Psoas muscle (tissue), 8 donors: ENCODE measurements at places on chromosomes 5 and 9. TPM values are rescaled to one million over a fixed set of nuclear protein-coding genes. Genes with fewer than 3 reads are reported as not detected.

- H3K27ac ChIP-seq: no peak overlapping the region
- no peaks in the 10 kb centered on the region for H3K36me3 ChIP-seq
- no peak overlapping the region for H3K4me3 ChIP-seq
- DNase-seq: no peak
Observed at GRCh38 chr9:75903785-75904360, 13.4 kb downstream of the PCSK5 start.

- no peak for DNase-seq
- no peaks in the 10 kb centered on the region for H3K27me3 ChIP-seq
Observed at GRCh38 chr5:83589786-83590185, 118.2 kb downstream of the VCAN start.

- no peak overlapping the region for H3K4me3 ChIP-seq
- H3K36me3 ChIP-seq: peaks cover 51% of the 10 kb centered on the region
- no peaks in the 10 kb centered on the region for H3K27me3 ChIP-seq
- peak; percentile 54 for DNase-seq
Observed at GRCh38 chr9:20989923-20990341, 41.5 kb downstream of the HACD4 start.

DNA sequence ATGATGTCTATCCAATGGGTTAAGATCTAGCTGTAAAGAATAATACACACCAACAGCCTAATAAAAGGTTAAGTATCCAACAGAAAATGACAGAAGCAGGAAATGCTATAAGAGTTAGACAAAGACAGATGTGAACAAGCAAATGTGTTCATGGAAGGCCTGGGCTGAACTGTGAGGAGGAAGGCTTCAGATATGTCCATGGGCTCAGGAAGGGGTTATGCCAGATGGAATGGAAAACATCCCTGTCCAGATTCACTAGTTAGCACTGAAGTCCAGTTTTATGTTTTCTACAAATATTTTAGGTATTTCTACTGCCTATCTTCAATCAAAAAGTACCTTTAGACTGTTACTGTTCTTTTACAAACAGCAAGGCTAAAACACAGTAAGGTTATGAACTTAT lies 27.1 kb downstream of the ERAP1 start:
- H3K27me3 ChIP-seq: no peaks in the 10 kb centered on the region
- H3K36me3 ChIP-seq: peaks cover 97% of the 10 kb centered on the region
- peak overlapping the region; percentile 8 for H3K27ac ChIP-seq
- no peak overlapping the region for H3K4me3 ChIP-seq
- peaks cover 6% of the 10 kb centered on the region for H3K4me1 ChIP-seq

- H3K4me1 ChIP-seq: no peaks in the 10 kb centered on the region
- no peaks in the 10 kb centered on the region for H3K27me3 ChIP-seq
Observed at GRCh38 chr9:26612211-26612610, 280.4 kb downstream of the CAAP1 start.

GRCh38 chr5:75961818-75962217 lies 121.4 kb upstream of the SV2C start:
- no peak overlapping the region for H3K4me3 ChIP-seq
- DNase-seq: no peak
- no peaks in the 10 kb centered on the region for H3K4me1 ChIP-seq
- no peaks in the 10 kb centered on the region for H3K27me3 ChIP-seq
- H3K27ac ChIP-seq: no peak overlapping the region
- no peaks in the 10 kb centered on the region for H3K36me3 ChIP-seq

Gene LCN9
- not detected for total RNA-seq

GRCh38 chr5:123696921-123697341 lies 185.0 kb downstream of the CSNK1G3 start:
- H3K4me3 ChIP-seq: no peak overlapping the region

Gene GFI1B
- total RNA-seq: not detected

- H3K4me3 ChIP-seq: peak within 1 kb of the TSS; percentile 99
- peaks cover 11% of the 10 kb centered on the region for H3K4me1 ChIP-seq
- DNase-seq: no peak
- H3K27ac ChIP-seq: no peak within 1 kb of the TSS
- H3K36me3 ChIP-seq: peaks cover 11% of the 10 kb centered on the region
Observed at GRCh38 chr9:120926397-120926928, at the start of gene TRAF1. TRAF1 (minus strand) TSS chr9:120926796; CDS start chr9:120926075, 721 bp downstream.

- H3K27ac ChIP-seq: no peak overlapping the region
- H3K4me1 ChIP-seq: no peaks in the 10 kb centered on the region
- H3K4me3 ChIP-seq: no peak overlapping the region
- H3K27me3 ChIP-seq: no peaks in the 10 kb centered on the region
- DNase-seq: no peak
Observed at GRCh38 chr5:72170101-72170500, 62.8 kb downstream of the MAP1B start.

- H3K4me1 ChIP-seq: peaks cover 3% of the 10 kb centered on the region
- H3K27me3 ChIP-seq: no peaks in the 10 kb centered on the region
- H3K27ac ChIP-seq: no peak overlapping the region
- no peaks in the 10 kb centered on the region for H3K36me3 ChIP-seq
Observed at GRCh38 chr5:76331126-76331525, 72.0 kb upstream of the IQGAP2 start.

Gene CEP120
- total RNA-seq: 15.0 TPM

GRCh38 chr5:112381521-112381920 lies 37.6 kb downstream of the EPB41L4A start:
- no peaks in the 10 kb centered on the region for H3K27me3 ChIP-seq
- H3K4me1 ChIP-seq: no peaks in the 10 kb centered on the region
- H3K36me3 ChIP-seq: no peaks in the 10 kb centered on the region
- H3K4me3 ChIP-seq: no peak overlapping the region

DNA sequence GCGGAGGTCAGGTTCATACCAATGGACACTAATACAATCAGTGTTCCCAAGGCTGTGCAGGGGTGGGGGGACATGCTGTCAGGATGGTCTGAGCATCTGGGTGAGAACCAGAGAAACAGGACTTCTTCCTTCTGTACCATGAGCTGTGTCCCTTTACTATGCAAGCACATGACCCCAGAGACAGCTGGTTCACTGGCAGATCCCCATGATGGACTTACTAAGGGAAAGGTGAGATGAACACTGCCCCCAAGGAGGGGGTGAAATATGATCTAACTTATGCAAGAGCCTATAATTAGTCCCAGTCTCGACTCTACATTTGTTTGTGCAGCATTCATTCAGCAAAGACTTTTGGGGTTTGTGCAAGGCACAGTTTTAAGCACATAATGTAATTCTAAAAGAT lies 91.4 kb downstream of the LIFR start:
- no peaks in the 10 kb centered on the region for H3K27me3 ChIP-seq
- H3K4me3 ChIP-seq: no peak overlapping the region
- H3K36me3 ChIP-seq: peaks cover 12% of the 10 kb centered on the region
- DNase-seq: peak; percentile 63
- peaks cover 69% of the 10 kb centered on the region for H3K4me1 ChIP-seq

GRCh38 chr5:140239939-140240700 lies 62.8 kb downstream of the PFDN1 start:
- H3K36me3 ChIP-seq: peaks cover 13% of the 10 kb centered on the region
- H3K27me3 ChIP-seq: no peaks in the 10 kb centered on the region
- H3K4me3 ChIP-seq: no peak overlapping the region

Gene C9orf50
- total RNA-seq: not detected

Gene DMRT2
- 1.9 TPM for total RNA-seq

- no peaks in the 10 kb centered on the region for H3K27me3 ChIP-seq
- H3K4me1 ChIP-seq: no peaks in the 10 kb centered on the region
- DNase-seq: no peak
Observed at GRCh38 chr5:27124590-27124989, 86.2 kb upstream of the CDH9 start.

GRCh38 chr5:131974956-131975726 lies 29.7 kb upstream of the MEIKIN start:
- DNase-seq: no peak
- H3K36me3 ChIP-seq: no peaks in the 10 kb centered on the region
- H3K27ac ChIP-seq: no peak overlapping the region
- H3K4me1 ChIP-seq: no peaks in the 10 kb centered on the region
- H3K27me3 ChIP-seq: no peaks in the 10 kb centered on the region
- no peak overlapping the region for H3K4me3 ChIP-seq

DNA sequence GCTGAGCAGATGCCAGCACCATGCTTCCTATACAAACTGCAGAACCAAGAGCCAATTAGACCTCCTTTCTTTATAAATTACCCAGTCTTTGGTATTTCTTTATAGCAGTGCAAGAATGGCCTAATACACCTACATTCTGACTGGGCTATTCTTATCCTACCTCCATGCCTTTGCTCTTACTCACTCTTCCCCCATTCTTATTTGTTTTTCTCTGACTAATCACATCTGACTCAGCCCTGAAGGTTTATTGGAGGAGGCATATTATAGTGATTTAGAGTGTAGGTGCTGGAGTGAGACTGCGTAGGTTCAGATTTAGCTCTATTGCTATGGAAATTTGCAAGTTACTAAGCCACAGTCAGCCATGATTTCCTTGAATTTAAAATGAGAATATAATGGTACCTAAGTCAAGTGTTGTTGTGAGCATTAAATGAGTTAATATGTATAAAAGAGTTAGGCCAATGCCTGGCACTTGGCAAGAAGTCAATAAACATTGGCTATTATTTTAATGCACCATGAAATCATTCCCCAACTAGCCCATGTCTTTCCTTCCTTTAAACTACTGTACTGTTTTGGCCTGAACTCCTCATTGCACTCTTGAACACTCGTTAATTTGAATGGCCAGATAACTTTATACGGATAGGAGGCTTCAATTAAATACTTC lies 531.2 kb upstream of the ZNF608 start:
- H3K4me1 ChIP-seq: no peaks in the 10 kb centered on the region
- H3K36me3 ChIP-seq: no peaks in the 10 kb centered on the region
- no peak overlapping the region for H3K27ac ChIP-seq
- no peak for DNase-seq
- H3K4me3 ChIP-seq: no peak overlapping the region

- H3K36me3 ChIP-seq: no peaks in the 10 kb centered on the region
- H3K27ac ChIP-seq: no peak overlapping the region
- no peak overlapping the region for H3K4me3 ChIP-seq
- no peak for DNase-seq
- no peaks in the 10 kb centered on the region for H3K27me3 ChIP-seq
Observed at GRCh38 chr5:32461441-32462120, 17.0 kb upstream of the ZFR start.

Gene WDR31
- 1.7 TPM for total RNA-seq

DNA sequence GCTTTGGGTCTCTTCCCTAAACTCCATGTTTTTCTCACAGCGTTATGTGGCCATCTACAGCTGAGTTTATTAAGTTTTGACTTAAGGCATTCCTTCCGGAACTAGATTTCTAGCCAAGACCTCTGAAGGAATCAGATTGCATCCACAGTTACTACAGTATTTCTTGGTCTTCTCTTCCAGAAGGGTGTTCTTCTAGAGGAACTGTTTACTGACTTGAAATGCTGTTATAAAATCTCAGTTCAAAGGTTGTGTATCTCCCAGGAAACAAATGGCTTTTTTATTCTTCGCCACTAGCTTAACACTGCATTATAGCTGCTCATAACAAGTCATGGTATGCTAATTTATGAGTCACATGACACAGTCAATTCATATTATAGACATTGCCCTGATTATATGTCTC lies 55.3 kb upstream of the RAD23B start:
- no peak overlapping the region for H3K27ac ChIP-seq
- H3K36me3 ChIP-seq: no peaks in the 10 kb centered on the region
- no peaks in the 10 kb centered on the region for H3K27me3 ChIP-seq
- no peak overlapping the region for H3K4me3 ChIP-seq
- DNase-seq: no peak

DNA sequence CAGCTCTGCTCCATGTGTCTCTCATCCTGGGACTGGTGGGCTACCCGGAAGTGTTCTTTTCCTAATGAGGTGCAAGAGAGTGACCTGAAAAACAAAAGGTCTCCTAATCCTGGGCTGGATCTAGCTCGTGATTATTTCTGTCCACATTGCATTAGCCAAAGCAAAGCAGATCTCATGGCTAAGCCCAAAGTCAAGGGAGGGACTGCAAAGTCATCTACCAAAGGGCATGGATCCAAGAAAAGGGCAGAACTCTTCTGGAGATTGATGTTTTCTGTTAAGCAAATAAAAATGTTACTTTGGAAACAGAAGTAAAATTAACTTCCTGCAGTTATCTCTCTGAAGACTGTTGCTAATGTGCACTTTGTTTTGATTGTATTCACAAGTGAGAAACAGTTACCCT lies 225.2 kb downstream of the CFAP90 start:
- no peak overlapping the region for H3K4me3 ChIP-seq
- peaks cover 4% of the 10 kb centered on the region for H3K4me1 ChIP-seq
- peak overlapping the region; percentile 21 for H3K27ac ChIP-seq
- DNase-seq: no peak

Gene MYORG
- 16.3 TPM for total RNA-seq

DNA sequence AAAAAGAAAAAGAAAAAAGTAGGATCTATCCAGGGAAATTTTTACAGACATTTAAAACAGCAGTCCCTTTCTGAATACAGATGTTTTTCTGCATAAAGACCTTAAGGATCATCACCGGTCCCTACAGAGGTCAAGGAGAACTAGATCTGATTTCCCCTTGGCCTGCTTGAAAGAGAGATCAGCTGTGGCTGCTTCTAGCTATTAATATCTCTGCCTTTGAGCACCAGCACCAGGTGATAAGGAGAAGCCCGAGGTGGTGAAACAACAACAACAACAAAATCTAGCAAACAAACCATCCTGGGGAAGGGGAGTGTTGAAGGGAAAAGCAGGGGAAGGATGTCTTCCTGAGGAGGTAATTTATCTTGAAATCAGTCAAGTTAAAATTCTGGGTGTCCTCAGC lies 42.1 kb downstream of the ZNF366 start:
- DNase-seq: no peak
- H3K4me3 ChIP-seq: no peak overlapping the region
- H3K36me3 ChIP-seq: no peaks in the 10 kb centered on the region
- H3K27me3 ChIP-seq: no peaks in the 10 kb centered on the region
- H3K27ac ChIP-seq: peak overlapping the region; percentile 84

Gene ABCA2
- total RNA-seq: 20.3 TPM

Gene POC5
- 3.3 TPM for total RNA-seq

Gene CCDC192
- not detected for total RNA-seq

DNA sequence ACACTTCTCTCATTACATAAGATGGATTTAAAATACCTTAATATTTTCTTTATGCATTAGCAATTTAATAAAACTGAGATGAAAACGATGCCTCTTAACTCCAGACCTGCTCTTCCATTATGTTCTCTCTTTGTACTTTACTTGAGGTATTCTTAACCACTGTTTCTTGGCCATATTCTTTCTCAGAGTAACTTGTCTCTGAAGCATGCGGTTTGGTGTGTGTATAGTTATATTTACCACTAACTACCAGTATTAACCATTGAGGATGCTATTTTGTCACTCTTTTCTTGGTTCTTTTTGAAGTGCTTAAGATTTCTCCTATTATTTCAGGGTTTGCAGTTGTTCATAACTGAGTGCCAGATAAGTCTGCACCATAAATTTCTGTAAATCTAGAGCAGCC lies 17.9 kb downstream of the TMEM167A start:
- H3K4me1 ChIP-seq: no peaks in the 10 kb centered on the region
- H3K4me3 ChIP-seq: no peak overlapping the region
- no peaks in the 10 kb centered on the region for H3K27me3 ChIP-seq
- H3K36me3 ChIP-seq: peaks cover 3% of the 10 kb centered on the region
- no peak overlapping the region for H3K27ac ChIP-seq
- no peak for DNase-seq

- no peak for DNase-seq
- H3K27ac ChIP-seq: no peak overlapping the region
- no peaks in the 10 kb centered on the region for H3K27me3 ChIP-seq
- no peak overlapping the region for H3K4me3 ChIP-seq
- H3K4me1 ChIP-seq: peaks cover 8% of the 10 kb centered on the region
Observed at GRCh38 chr9:108953983-108954574, 19.9 kb downstream of the ABITRAM start.

- H3K27ac ChIP-seq: no peak overlapping the region
- no peak for DNase-seq
- no peaks in the 10 kb centered on the region for H3K36me3 ChIP-seq
- no peaks in the 10 kb centered on the region for H3K4me1 ChIP-seq
Observed at GRCh38 chr5:18051953-18052352, 417.7 kb downstream of the TAF11L14 start.
